NCI-H1105 (cell line): ENCODE measurements at places on chromosomes 5 and 9.

GRCh38 chr9:130480673-130481072, 35.9 kb downstream of the ASS1 start:
- DNase-seq, result no peak

- no peak for DNase-seq
Measured at GRCh38 chr9:77808751-77809081, 160.6 kb upstream of the GNA14 start.

DNA sequence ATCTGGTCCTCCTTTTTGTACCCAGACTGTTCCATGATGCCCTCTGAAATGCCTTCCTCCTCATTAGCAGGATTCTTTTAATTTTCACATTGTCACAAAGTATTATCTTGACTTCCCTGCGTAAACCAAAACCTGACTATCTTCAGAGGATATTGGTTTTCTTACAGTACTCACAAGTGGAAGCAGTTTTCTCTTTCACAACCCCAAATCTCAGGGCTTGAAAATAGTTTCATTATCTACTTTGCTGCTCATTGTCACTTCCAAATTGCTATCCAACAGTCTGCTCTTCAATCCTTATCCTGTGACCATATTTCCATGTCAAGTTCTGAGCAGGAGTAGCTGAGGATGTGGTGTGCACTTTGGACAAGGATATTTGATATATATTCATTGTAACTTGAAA, 324.1 kb downstream of the FAM170A start:
- DNase-seq, result no peak

GRCh38 chr5:55226934-55227663, at the start of gene MCIDAS:
TSS of gene MCIDAS (minus strand) at chr5:55227315. CDS start at chr5:55227138, 177 bp downstream.
- DNase-seq, result peak; percentile 49

GRCh38 chr5:17228821-17229291, 11.4 kb downstream of the BASP1 start:
- no peak for DNase-seq

DNA sequence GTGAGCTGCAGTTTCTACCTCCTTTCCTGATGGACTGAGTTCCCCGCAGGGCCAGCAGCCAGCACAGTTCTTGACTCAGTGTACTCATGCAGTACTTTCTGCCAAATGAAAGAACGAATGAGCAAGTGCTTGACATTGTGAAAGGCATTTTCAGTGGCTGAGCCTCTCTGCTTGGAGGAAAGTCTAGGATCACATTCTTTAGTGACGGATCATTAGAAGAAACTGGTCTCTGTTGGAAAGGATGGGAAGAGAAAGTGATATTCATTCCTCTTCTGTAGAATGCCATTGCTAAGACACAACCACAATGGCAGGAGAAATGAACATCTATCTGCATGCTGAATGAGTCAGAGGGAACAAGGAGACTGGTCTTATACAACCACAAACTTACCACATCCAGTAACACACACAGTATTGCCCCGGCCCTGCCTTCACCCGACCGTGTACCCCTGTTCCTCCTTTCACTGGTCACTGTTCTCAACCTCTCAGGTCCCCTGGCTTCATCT, 206.9 kb downstream of the CRB2 start:
- DNase-seq, result no peak

- peak; percentile 30 for DNase-seq
Measured at GRCh38 chr5:103800741-103801495, 238.3 kb upstream of the NUDT12 start.

DNA sequence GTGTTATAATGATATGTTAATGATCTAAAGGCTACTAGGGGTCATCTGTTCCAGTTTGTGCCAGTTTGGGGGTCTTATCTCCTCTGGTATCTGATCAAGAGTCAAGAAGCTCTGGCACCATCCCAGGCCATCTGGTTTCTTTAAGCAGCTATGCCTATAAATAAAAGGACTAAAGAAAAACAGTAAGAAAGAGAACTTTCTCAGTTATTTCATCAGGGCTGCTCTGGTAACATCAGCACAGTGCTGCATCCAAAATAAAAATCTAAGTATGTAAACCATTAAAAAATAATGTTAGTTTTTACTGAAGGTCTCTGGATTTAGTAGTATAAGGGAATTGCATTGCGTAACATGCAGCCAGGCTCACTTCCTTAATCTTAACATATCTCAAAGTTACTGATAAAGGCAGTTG, 185.0 kb downstream of the NR2F1-AS1 start:
- no peak for DNase-seq

DNA sequence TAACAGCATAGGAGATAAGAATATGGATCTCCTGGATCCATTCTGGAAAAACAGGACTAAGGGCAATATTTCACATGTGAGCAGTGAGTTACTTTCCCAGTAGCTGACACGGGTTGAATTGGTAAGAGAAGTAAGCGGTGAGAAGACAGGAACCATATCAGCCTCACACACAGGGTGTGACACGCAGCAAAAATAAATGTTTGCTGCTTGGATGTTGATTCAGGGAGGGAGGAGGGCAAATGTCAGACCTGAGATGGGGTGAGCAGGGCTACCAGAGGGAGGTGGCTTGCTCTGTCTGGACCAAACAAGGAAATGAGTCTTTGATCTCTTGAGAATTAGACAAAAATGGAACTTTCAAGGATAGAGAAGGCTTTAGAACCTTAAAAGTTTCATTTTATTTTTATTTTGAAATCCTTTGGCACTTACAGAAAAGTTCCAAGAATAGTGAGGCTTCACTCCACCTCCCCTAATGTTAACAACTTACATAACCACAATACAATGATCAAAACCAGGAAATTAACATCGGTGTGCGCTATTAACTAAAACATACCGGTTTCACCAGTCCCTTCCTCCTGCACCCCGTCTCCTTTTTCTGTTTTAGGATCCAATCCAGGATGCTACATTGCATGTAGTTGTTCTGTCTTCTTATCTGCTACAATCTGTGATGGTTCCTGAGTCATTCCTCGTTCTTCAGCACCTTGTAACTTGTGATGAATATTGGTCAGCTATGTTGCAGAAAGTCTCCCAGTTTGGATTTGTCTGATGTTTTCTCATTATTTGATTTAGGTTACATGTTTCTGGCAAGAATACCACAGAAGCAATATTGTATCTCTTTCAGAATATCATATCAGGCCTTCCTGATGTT, 20.5 kb upstream of the ARHGEF28 start:
- DNase-seq, result no peak

DNA sequence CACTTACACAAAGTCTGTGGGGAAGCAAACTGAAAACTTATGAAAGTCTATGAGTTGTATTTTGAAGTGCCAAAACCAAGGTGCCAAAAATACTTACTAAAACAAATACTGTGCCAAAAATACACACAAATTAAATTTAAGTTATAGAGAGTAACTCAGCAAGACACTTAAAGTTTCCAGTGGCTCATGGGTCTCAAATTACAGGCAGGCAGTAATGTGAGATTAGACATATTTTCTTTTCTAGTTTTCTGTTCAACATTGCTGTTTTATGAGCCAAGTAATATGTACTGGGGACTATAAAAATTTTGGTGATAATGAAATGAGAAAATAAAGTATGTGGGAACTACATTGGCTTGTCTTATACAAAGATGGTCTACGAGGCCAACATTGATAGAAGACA, 172.2 kb upstream of the SNX2 start:
- no peak for DNase-seq
